ENCODE measurements at places on chromosomes 11 and 22.

GRCh38 chr22:35274154-35274871 is 17.0 kb downstream of the HMGXB4 start:
- no peak for DNase-seq

GRCh38 chr22:26581633-26582168 is 8.2 kb downstream of the TPST2 start:
- DNase-seq: no peak

DNA sequence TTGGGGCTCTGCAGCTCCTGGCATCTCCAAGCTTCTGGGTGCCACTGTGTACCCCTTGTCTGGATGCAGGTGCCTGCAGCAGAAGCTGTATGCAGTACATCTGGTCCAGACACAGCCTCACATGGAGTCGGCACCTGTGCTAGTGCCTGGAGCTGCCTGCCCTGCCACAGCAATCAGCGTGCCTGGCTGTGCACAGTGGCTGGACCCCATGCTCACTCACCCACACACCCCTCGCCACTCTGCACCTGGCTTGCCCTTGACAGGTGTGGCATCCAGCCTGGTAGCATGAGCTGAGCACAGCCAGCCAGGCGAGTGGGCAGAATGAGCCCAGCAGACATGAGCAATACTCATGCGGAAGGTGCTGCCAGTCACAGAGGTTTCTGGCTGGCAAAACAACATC is 19.5 kb upstream of the OR6A2 start:
- no peak for DNase-seq

DNA sequence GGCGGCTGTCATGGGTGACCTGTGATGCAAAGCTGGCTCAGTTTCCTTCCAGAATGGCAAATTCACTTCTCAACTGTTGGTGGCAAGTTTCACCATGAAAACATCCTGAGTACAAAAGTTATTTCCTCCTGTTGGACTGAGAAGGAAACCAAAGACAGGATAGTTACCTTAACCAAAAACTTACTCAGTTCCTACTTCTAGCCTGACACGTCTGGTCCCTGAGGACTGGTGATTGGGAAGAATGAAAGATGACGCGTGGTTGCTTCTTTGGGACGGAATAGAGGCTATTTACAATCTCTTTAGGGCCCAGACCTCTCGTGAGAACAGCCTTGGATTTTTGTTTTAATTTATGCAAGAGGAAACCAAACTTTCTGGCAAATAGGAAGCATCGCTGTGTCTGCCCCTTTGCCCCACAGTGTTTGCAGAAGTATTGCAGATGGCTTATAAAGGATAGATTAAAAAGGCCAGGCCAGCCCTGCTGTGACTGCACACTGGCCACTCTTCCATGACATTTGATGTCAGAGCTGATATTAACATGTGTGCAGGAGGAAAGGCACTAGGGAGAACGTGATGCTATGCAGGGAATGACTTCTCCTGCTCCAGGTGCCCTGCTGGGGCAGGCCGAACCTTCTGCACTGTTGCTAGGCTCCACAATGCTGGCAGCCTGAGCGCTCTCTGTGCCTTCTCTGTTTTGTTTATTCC is 7.6 kb downstream of the VPS26B start:
- no peak for DNase-seq

DNA sequence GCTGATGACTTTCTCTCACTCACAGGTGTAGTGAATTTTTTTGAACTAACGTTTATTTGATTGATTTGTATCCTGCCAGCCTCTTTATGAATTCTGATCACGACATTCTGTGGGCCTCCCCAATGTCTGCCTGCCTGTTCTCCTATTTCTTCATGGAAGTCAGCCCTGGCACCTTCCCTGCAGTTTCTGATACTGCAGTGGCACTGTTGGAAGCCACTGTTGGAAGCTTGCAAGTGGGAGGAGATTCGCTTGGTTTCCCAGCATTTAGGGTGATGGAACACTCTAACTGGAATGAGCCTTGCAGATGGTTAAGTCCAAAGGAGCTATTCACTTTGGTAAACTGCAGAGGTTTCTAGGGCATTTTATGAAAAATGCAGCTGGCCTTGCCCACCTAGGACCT is 1.3 kb upstream of the THY1 start:
- DNase-seq: no peak

DNA sequence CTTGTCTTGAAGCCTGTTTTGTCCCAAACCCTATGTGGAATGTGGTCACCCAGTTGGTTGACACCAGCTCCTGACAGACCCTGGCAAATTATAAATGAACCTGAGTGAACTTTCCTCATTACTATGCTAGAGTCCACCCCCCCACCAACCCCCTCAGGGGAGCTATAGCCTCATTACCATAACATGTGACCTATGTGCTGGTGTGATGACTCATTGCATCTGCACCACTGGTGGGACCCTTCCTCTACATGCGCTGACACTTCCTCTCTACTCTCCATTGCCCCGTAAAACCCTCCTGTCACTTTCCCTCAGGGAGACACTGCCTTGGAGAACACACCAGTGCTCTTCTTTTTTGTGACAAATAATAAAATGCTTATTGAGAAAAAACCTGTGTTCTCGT is 105.0 kb upstream of the SESN3 start:
- no peak for DNase-seq

- no peak for DNase-seq
These were observed 12.5 kb upstream of the MRPL16 start for GRCh38 chr11:59822989-59823566.

GRCh38 chr22:44266796-44267760 is 45.7 kb downstream of the SHISAL1 start:
- no peak for DNase-seq

DNA sequence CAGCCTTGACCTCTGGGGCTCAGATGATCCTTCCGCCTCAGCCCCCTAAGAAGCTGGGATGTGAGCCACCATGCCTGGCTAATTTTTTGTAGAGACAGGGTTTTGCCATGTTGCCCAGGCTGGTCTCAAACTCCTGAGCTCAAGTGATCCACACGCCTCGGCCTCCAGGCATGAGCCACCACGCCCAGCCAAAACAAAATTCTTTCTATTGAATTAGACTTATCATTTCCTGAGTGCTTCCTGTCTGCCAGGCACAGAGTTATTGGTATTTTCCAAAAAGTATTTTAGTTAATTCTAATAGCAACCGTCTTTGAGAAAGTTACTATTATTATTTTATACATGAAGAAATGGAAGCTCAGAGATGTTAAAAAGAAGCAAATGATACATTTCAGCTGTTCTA is 61.4 kb upstream of the LMO2 start:
- no peak for DNase-seq

- DNase-seq: no peak
These were observed 55.7 kb downstream of the NRXN2 start for GRCh38 chr11:64667154-64667745.

DNA sequence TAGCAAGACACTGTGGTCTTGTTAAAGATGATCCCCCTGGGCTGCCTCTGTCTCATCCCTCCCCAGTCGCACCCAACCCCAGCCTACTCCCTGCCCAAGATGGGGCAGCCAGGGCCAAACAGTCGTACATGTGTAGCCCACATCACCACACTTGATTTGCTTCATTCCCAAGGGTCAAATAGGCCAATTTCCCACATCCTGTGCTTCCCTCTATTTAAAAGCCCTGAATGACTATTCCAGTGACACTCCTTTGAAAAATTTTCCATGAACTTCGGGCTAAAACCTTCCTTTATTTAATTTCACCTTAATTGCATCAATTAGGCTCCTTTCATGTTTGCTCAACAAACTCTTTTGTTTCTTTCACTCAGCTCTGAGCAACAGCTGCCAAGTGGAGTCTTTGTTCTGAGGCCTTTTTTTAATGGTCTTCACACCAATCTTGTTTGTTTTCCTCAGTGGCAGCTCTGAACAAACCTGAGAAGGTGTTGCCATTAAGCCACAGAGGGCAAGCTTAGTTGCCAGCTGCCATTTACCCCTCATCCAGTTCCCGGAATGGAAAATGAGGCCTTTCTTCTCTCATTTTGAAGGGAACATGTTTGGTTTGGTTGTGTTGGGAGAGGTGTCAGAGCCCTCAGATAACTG is 126.9 kb downstream of the APIP start:
- DNase-seq: no peak

- no peak for DNase-seq
These were observed 16.5 kb downstream of the PSMD13 start for GRCh38 chr11:253160-253885.

DNA sequence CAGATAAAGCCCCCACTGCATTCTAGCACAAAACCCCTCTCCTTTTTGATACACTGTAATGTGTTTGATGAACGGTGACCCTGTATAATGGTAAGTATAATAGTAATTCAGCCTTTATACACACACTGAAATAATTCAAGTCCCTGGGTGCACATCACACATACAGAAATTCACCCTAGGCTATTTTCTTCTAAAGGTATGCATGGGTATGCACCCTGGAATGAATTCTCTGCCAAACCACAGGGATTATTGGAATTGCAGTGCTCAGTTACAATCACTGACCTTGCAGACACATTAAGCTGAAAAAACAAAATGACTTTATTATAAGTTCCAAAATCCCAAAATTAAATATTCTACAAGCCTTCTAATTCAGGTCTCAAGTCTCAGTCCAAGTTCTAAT is 245.9 kb upstream of the FAT3 start:
- DNase-seq: no peak

DNA sequence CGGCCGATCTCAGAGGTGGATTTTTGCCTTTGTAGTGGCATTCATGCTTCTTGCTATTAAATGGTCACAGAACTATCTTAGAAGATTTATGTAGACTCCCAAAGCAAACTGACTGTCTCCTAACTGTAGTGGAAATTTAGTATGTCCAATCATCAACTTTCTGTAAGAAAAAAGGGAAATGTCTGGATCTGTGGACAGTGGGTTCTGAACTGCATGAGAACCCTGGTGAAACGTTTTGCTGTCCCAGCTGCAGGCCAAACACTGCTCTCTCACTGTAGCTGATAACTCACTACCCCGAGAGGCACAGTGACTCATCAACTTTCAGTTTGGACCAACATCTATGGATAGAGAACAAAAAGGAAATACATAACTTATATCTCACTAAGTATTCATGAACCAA is 387.1 kb downstream of the SOX6 start:
- no peak for DNase-seq

- no peak for DNase-seq
These were observed 6.2 kb downstream of the MRGPRD start for GRCh38 chr11:68974421-68975194.

DNA sequence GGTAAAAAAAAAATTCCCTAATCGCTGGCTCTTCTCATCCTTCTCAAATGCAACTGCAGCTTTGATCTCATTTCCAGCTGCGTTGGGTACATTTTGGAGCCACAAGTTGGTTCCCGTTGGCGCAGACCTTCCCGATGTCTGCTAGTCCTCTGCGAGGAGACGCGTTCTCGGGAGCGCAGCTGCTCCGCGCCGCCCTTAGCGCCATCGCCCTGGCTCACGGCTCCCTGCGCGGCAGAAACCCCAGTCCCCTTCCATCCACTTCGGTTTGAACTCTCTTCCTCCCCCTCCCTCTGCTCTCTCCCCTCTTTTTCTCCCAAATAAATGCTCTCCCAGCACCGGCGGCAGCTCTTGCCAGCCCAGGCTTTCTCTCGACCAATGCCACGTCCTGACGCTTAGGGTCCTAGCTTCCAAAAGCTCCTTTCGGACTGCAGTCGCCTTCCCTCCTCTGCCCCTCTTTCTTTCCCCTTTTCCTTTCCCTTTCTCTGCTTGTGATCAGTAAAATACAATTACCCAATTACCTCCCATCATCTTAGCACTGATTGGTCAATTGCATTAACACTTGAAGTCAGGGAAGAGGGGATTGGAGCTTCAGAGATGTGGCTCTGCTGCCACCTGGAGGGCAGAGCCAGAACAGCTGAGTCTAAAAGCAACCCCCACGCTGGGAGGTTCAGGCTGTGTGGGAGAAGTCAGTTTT is 1165.7 kb downstream of the LRRC4C start:
- DNase-seq: no peak

GRCh38 chr11:74686792-74687191 is 44.4 kb downstream of the CHRDL2 start:
- DNase-seq: no peak

DNA sequence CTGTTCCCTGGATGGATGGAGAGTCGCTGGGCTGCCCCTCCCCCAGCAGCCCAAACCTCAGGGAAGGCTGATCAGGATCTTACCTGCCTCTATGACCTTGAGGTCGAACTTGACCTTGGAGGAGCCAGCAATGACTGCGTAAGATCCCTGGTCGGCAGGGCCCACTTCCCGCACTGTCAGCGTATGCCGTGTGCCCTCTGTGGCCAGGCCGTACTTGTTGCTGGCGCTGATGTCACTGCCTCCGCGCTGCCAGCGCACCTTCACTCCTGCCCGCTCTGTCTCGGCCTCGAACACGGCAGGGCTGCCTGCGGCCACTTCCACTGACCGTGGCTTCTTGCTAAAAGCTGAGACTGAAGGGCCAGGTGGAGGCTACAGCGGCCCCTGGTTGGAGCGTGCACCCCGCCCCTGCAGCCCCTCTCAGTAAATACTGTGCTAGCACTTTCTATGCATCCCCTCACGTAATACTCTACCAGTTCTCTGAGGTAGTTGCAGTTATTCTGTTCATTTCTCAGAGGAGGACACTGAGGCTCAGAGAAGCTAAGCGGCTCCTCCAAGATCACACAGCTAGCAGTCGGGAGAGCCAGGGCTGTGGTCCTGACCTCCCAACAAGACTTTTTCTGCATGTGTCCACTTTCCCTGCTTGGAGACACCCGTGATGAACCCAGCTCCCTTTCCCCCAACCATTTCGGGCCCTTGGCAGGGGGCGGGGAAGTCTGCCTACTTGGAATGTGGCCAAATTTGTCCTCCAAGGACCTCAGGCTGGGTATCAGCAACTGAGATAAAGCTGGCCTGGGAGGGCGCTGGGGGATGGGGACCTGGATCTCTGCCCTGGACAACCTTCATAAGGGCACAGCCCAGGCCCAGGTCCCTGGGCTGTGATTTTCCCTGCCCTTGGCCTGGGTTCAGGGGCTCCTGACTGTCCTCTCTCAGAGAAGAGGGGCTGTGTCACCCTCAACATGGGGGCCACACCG is 1.1 kb downstream of the MYBPC3 start:
- no peak for DNase-seq

DNA sequence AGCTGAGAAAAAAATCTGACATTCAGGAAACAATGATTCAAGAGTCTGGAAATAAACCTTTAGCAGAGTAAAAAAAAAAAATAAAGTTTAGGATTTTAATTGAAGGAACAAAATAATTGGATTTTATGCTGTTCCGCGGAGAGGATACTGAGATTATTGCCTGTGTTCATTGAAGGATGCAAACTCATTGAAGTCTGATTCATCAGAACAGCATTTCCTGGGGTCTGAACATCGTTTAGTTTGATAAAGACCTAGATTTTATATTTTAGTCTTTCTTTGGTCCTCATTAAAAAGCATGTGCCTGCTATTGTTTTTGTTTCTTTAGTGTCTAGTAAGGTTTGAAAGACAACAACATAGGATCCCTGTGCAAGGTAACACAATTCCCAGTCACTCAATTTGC is 4.5 kb downstream of the TLCD5 start:
- no peak for DNase-seq

Data from T-helper 2 cell (primary cell).